ENCODE measurements at places on chromosomes 16 and 17. TPM values are rescaled to one million over a fixed set of nuclear protein-coding genes. Genes with fewer than 3 reads are reported as not detected.

DNA sequence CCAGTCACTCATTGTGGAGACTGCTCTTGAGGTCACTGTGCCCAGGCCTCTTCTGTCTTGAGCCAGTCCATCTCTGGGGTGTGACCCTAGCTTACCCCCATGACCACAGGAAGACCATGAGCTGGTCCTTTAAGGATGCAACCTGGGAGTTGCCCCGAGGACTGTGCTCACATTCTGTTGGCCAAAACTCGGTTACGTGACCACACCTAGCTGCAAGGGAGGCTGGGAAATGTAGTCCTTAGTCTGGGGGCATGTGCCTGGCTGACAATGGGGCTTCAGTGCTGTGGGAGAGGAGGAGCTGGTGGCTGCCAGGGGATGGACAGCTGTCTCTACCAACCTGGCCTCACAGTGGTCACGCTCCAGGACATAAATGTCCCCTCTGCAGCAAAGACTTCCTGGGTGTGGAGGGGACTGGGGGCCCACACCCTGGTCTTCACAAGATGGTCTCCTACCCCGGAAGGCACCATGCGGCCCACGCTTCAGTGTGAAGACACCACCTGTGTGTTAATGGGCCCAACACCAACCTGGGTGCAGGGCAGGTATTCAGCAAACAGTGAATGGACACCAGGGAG lies 55.4 kb downstream of the JPH3 start:
- no peak for DNase-seq
- no peaks in the 10 kb centered on the region for H3K36me3 ChIP-seq
- no peaks in the 10 kb centered on the region for H3K27me3 ChIP-seq
- H3K27ac ChIP-seq, result no peak overlapping the region

DNA sequence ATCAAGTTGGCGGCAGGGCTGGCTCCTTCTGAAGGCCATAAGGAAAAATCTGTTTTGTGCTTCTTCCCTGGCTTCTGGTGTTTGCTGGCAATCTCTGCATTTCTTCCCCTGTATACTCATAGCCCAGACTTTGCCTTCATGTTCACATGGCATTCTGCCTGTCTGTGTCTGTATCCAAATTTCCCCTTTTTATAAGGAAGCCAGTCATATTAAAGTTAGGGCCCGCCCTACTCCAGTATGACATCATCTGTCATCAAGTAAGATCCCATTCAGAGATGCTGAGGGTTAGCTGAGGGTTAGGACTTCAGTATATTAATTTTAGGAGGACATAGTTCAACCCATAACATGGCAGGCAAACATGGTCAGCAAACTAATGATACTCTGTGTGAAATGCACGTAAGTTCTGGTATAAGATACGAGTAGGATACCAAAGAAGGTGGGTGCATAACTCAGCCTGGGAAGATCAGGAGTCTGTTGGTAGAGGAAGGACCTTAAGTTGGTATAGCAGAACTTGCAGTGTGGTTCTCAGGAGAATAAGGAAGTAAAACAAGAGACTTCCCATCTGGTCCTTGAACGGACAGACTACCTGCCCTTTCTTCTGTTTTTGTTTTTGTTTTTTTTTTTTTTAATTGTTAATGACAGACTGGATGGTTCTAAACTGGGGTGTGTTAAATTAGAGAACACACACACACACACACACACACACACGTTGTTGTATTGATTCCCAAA lies 13.9 kb downstream of the MAP2K6 start:
- no peak overlapping the region for H3K4me3 ChIP-seq
- H3K36me3 ChIP-seq, result no peaks in the 10 kb centered on the region
- DNase-seq, result peak; percentile 29
- no peaks in the 10 kb centered on the region for H3K4me1 ChIP-seq

The ACOX1 gene
- 69.0 TPM for total RNA-seq

DNA sequence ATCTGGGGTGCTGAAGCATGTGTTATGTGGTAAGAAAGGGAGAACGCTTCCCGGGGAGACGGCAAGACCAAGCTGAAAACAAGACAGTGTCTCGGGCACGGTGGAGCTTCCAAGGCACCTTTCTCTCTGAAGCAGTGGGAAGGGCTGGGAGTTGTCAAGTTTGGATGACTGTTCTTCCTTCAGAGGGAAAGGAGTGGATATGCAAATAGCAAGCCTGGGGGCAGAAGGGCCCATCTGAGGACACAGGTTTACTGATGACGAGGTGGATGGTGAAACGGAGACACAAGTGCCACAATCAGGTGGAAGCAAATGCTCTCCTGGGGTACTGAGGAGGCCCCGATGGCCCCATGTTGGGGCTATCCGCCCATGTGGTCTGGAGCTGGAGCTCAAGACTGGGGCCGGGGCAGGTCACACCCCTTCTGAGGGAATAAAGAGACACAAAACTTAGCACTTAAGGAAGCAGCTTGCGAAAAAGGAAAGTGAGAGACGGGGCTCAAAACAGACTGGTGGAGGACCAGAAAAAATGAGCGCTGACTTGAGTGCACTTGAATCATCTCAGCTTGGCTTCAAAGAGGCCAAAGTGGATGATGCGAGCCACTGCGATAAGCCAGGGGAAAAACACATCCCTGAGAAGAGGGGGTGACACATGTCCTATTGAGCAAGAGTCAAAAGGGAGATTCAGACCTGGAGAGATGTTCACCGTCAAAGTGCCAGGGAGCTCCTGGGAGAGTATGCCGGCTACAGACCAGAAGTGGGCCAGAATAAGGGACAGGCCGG lies 34.8 kb upstream of the MTSS2 start:
- peaks cover 32% of the 10 kb centered on the region for H3K4me1 ChIP-seq
- no peak overlapping the region for H3K4me3 ChIP-seq
- DNase-seq, result no peak
- H3K27me3 ChIP-seq, result no peaks in the 10 kb centered on the region
- H3K36me3 ChIP-seq, result no peaks in the 10 kb centered on the region

GRCh38 chr17:2215616-2216364 lies 87.8 kb downstream of the SMG6 start:
- peak overlapping the region; percentile 56 for H3K27ac ChIP-seq
- no peaks in the 10 kb centered on the region for H3K27me3 ChIP-seq
- H3K4me3 ChIP-seq, result no peak overlapping the region
- H3K4me1 ChIP-seq, result no peaks in the 10 kb centered on the region
- no peaks in the 10 kb centered on the region for H3K36me3 ChIP-seq

The ABCC12 gene
- total RNA-seq, result not detected

- DNase-seq, result no peak
- no peaks in the 10 kb centered on the region for H3K36me3 ChIP-seq
- no peaks in the 10 kb centered on the region for H3K27me3 ChIP-seq
Observed at GRCh38 chr16:63462316-63462715, 1426.1 kb upstream of the CDH8 start.

DNA sequence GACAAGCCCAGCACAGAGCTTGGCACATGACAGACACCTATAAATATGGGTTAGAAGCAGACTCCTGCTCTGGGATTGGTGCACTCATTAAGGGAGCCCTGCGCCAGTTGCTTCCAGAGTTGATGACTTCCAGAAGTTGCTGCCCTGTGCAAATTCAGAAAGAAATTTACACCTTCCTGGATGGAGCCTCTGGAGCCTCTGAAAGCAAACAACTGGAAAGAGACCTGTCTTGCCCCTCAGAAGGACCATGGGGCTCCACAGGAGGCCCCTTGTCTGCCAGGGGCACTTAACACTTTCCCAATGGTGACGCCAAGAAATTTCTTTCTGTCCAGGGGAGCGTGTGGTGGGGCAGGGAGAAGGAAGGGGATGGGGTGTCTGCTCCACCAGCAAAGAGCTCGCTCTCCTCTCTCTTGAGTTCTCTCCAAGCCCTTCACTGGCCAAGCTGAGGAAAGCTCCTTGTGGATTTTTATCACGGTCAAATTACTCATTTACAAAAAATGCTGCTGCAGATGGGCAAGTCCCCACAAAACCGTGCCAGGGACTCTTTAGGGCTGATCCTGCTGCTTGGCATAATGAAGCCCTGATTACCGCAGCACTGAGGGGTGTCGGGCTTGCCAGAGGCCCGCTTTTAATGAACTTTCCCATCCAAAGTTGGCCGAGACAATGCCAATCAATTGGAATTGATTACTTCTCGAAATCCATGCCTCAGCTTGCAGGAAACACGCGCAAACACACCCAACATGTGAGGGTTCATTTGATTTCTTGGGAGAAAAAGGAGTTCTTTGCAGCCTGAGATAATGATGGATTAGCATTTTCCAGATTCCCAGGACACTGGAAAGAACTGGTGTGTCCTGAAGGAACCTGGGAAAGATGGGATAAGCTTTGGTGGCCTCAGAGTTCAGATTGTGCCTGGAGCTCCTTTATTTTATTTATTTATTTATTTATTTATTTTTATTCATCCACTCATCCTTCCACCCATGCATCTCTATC lies 583.6 kb upstream of the CDH5 start:
- H3K4me1 ChIP-seq, result peaks cover 8% of the 10 kb centered on the region
- H3K4me3 ChIP-seq, result no peak overlapping the region
- no peaks in the 10 kb centered on the region for H3K27me3 ChIP-seq
- peak; percentile 16 for DNase-seq
- H3K36me3 ChIP-seq, result no peaks in the 10 kb centered on the region

- H3K27me3 ChIP-seq, result no peaks in the 10 kb centered on the region
- peak; percentile 58 for DNase-seq
- peaks cover 33% of the 10 kb centered on the region for H3K4me1 ChIP-seq
- no peaks in the 10 kb centered on the region for H3K36me3 ChIP-seq
Observed at GRCh38 chr16:58499615-58500351, at the start of gene NDRG4. Gene NDRG4, plus strand, starts transcription at chr16:58500143. Its CDS starts 106 bp downstream, at chr16:58500249.

GRCh38 chr17:17325816-17326215 lies 22.6 kb downstream of the NT5M start:
- no peaks in the 10 kb centered on the region for H3K36me3 ChIP-seq
- no peaks in the 10 kb centered on the region for H3K4me1 ChIP-seq
- no peak overlapping the region for H3K4me3 ChIP-seq
- no peak for DNase-seq

The SNX11 gene
- total RNA-seq, result 5.4 TPM

The SHCBP1 gene
- not detected for total RNA-seq

- DNase-seq, result no peak
- no peak overlapping the region for H3K27ac ChIP-seq
- H3K27me3 ChIP-seq, result no peaks in the 10 kb centered on the region
- no peaks in the 10 kb centered on the region for H3K36me3 ChIP-seq
Observed at GRCh38 chr16:87253536-87253935, 63.7 kb downstream of the C16orf95 start.

DNA sequence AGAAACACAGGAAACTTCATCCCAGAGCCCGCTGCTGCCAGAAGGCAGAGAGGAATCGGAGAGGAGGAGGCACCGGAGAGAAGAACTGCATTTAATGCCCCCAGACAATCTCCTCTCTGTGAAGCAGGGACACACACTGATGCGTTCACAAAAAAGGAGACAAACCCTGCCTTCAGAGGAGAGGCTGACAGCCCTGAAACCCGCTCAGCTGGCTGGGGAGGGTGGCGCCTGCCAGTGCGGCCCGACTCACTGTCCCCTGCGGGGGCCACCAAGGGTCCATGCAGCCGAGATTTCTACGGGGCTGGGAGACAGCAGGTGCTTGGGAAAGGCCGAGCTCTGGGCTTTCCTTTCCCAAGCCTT lies 21.9 kb upstream of the CACNG1 start:
- H3K4me1 ChIP-seq, result no peaks in the 10 kb centered on the region
- H3K4me3 ChIP-seq, result no peak overlapping the region
- H3K36me3 ChIP-seq, result no peaks in the 10 kb centered on the region
- H3K27ac ChIP-seq, result no peak overlapping the region

The ZG16 gene
- total RNA-seq, result 0.99 TPM

The HS3ST6 gene
- total RNA-seq, result not detected

The TLCD2 gene
- 2.6 TPM for total RNA-seq

The MSLN gene
- total RNA-seq, result 2.1 TPM

DNA sequence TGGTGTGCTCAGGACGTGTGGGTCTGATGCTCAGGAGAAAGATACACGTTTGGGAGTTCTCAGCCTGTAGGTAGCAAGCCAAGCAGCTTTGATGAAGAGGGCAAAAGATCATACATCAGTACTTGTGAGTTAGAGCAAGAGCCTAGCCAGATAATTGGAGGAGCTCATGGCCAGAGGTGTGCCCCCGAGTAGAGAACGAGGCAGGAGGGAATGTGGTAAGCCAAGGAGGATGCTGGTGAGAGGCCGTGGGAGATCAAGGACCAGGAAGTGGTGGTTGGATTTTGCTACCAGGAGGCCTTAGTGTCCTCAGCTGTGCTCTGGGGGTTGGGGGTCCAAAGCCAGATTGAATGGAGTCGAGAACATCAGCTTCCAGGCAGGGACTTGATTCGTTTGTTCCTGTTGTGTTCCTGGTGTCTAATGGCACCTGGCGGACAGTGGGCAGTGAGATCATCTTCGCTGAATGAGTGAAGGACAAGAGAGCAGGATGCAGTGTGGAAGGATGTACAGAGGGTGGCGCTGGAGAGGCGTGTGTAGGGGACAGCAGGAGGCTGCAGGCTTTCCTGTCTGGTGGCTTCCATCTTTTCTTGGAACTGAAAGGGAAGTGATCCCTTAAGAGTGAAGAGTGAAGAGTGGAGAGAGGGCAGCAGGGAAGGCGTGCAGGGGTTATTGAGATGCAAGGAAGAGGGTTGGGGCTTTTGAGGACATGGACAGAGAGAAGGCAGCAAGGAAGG lies 11.6 kb downstream of the FBXL19 start:
- H3K4me1 ChIP-seq, result no peaks in the 10 kb centered on the region
- no peaks in the 10 kb centered on the region for H3K27me3 ChIP-seq
- peak; percentile 55 for DNase-seq
- H3K36me3 ChIP-seq, result no peaks in the 10 kb centered on the region

DNA sequence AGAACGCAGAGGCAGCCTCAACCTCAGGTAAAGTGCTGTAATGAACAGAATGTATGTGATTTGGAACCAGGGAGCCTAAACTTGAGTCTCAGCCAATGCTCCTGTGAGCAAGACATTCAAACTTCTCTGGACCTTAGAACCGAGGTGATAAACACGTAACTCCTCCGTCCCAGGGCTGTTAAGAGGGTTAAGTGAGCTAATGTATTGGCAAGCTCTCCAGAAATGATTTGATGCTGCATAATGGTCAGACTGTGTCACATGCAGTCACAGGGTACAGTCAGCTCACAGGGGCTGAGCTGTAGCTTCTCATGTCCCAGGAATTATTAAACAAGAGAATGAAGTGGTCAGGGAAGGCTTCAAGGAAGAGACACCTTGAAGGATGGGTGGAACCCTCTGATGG lies 10.0 kb upstream of the SLC4A1 start:
- H3K4me3 ChIP-seq, result no peak overlapping the region
- DNase-seq, result no peak
- H3K27me3 ChIP-seq, result no peaks in the 10 kb centered on the region
- peaks cover 11% of the 10 kb centered on the region for H3K4me1 ChIP-seq
- no peak overlapping the region for H3K27ac ChIP-seq

- peaks cover 7% of the 10 kb centered on the region for H3K4me1 ChIP-seq
- H3K4me3 ChIP-seq, result no peak overlapping the region
- no peak overlapping the region for H3K27ac ChIP-seq
- peak; percentile 87 for DNase-seq
- no peaks in the 10 kb centered on the region for H3K27me3 ChIP-seq
Observed at GRCh38 chr16:66406534-66407221, 20.4 kb upstream of the BEAN1 start.

DNA sequence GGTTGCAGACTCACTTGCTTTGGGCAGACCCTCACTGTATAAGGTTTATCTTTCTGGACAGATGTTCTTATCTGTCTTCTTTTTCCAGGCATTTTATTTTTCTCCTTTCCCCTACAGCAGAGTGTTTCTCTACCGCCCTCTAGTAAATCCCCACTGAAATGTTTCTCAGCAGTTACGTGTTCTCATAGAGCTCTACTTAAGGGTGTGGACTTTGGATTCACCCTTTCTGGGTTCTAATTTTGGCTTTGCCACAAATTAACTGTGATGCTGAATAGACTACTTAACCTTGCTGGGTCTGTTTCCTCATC lies 2.0 kb downstream of the ADAT1 start:
- H3K4me1 ChIP-seq, result peaks cover 12% of the 10 kb centered on the region
- no peak for DNase-seq
- H3K27me3 ChIP-seq, result no peaks in the 10 kb centered on the region
- no peak overlapping the region for H3K27ac ChIP-seq

GRCh38 chr17:73634629-73635028 lies 9.6 kb downstream of the SDK2 start:
- H3K27me3 ChIP-seq, result no peaks in the 10 kb centered on the region
- H3K27ac ChIP-seq, result no peak overlapping the region
- DNase-seq, result no peak
- H3K4me3 ChIP-seq, result no peak overlapping the region
- H3K4me1 ChIP-seq, result no peaks in the 10 kb centered on the region
